Stimulated activated CD8-positive, alpha-beta memory T cell treated with anti-CD3 and anti-CD28 coated beads, Interleukin-15, amount 100 ng/mL, for 4 hours (primary cell): ENCODE measurements at places on chromosomes 3 and 15.

- DNase-seq = no peak
Observed at GRCh38 chr3:86991840-86992435, 989 bp upstream of the VGLL3 start.

DNA sequence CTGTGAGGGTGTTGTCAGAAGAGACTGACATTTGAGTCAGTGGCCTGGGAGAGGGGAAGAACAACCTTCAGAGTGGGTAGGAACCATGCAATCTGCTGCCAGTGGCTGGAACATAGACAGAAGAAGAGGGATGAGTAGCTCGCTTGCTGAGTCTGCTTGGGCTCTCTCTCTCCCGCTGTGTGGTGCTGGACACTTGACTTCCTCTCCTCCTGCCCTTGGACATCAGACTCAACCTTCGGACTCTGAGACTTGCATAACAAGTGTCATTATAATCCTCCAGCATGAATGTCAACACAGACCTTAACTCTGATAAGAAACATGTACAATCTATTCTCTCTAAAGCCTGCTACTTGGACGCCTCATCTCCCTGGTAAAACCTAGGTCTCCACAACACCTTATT, 5.9 kb upstream of the NMD3 start:
- no peak for DNase-seq

DNA sequence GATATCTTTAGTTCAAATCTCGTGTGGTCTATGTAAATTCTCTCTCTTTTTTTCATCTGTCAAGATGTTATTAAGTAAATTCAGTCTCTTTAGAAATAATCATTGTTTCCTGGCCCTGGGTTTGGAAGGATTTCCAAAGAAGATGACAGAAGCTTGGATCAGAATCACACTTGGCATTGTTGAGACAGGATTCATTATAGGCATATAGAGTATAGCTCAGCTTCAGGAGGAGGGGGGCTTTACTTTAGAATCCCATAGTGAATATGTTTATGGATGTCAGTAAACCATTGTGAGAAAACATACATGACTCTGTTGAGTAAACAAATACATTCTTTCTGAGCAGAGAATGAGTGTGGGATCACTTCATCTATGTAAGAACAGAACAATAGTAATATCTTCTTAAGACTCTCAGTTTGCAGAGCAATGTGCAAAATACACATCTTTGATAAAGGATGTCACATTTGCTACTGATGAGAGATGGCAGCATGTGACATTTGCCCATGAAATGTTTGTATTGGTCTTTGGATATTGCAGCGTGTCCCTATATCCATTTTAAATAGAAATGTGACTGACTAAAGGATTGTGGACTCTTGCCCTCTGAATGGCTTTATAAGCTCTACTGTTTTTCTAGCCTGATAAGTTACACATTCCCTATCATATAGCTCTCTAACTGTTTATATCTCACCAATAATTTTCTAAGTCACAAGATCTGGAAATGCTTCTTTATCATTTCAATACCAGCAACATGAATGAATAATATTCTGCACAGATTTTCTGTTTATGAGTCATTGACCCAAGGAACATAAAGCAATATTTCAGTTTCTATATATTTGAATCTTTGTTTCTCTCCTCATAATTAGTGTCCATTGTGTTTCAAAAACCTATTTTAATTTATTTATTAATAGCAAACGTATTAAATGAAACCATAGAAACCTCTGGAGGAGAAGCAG, 95.6 kb upstream of the THRB start:
- no peak for DNase-seq

- DNase-seq = no peak
Observed at GRCh38 chr3:194450341-194450740, 36.5 kb downstream of the ATP13A3 start.

GRCh38 chr15:101105059-101105891, 146.6 kb downstream of the CHSY1 start:
- no peak for DNase-seq

DNA sequence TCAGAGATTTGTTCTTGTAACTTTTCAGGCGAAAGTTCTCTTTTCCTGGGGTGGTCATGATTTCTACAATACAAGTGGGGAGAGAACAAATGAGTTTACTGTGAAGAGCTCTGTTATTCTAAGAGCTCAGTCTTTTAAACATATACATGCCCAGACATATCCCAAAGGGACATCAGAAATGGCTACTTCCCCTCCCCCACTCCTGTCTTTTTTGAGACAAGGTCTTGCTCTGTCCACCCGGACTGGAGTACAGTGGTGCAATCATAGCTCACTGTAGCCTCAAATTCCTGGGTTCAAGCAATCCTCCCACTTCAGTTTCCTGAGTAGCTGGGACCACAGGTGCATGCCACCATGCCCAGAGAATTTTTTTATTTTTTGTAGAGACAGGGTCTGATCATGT, 18.2 kb downstream of the KPNA1 start:
- DNase-seq = no peak

DNA sequence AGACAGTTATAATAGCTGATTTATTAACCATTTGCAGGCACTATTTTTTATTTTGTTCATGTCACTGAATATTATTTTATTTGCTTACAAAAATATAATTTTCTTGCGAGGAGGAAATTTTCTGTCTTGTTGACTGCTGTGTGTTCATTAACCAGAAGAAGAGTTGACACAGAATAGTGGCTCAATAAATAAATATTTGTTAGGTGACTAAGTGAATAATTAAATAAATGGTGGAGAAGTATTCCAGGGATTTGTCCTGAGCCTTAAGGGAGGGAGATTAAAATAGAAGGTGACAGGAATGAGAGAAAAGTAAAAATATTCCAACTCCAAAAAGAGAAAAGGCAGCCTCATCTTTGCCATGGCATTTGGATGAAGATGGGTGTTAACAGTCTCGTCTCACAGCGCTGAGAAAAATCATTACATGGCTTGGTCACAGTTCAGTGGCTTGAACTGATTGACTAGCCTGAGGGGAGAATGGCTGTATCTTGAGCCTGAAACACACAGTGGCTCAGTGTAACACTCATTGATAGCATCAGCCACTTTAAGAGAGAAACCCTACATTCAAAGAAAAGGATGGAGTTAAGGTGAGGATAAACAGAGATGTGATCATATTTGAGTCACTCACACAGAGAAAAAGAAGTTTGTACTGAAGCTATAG, 449.9 kb upstream of the NAALADL2 start:
- no peak for DNase-seq

- DNase-seq = no peak
Observed at GRCh38 chr3:39408493-39409372, 2.2 kb downstream of the RPSA start.
